NCI-H226 (cell line): ENCODE measurements at places on chromosomes 7 and 10.

DNA sequence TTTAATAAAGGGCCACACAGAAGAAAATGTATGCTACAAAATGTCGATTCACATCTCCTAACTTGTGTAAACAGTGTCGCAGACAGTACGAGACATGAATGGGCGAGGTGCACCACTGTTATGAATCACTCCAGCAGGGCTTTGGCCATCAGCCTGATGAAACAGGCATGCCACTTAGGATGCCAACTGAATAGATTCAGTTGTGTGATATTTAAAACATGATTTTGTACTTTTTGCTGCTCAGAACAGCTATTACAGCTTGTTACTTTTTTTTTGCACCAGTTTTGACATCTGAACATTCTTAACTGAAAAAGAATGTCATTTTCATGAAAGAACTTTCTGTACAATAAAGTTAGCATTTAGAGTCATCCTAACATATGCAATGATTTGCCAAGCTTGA is 138.1 kb downstream of the VTI1A start:
- no peak for DNase-seq

GRCh38 chr10:102713539-102713813 is 721 bp downstream of the ARL3 start:
- DNase-seq: no peak

- no peak for DNase-seq
Measured at GRCh38 chr7:159136442-159136841, 8.2 kb downstream of the VIPR2 start.

DNA sequence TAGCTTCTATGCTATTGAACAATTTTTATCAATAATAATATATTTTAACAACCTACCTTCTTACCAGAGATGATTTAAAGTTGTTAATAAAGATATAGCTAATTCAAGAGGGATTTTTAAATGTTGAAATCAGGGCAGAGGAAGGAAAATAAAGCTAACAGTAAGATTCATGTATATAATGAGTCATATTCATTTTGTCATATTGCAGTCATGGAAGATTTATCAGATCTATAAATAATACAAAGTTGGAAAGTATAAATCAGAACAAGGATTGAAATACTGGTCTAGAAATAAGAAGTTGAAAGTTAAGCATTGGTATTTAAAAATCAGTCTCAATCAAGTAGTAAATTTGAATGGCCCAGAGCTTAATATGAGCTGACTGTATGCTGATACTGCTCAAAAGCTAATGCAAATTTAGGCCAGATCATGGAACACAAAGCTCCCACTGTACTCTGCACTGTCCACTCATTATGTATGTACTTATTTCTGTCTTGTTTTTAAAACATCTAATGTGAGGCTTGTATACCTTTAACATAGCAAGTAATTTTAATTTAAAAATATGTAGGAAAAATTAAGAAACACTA is 196.9 kb downstream of the ZEB1 start:
- DNase-seq: no peak

GRCh38 chr7:30968294-30968693 is 4.5 kb downstream of the GHRHR start:
- DNase-seq: no peak

- DNase-seq: no peak
Measured at GRCh38 chr7:151247611-151248345, 716 bp downstream of the SMARCD3 start.

GRCh38 chr7:6246251-6246917 is 26.0 kb downstream of the CYTH3 start:
- DNase-seq: no peak

DNA sequence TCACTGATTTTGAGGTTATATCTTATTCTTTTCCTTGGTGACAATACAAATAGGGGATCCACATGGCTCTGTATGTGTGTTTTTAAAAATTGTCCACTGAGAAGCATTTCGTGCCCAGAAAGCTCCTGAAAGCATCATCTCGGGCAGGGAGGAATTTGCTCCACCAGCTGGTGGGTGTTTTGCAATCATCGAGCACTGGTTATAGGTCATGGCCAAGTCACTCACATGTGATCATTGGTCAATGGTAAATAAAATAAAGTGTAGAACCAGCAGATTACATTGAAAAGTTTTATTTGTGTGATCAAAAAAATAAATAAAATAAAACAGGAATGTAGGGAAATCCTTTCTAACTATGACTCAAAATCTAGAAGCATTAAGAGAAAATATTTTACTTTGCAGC is 23.0 kb upstream of the SNX13 start:
- DNase-seq: no peak

- DNase-seq: no peak
Measured at GRCh38 chr7:48046458-48046857, 11.1 kb downstream of the C7orf57 start.

GRCh38 chr7:277228-277627 is 12.7 kb upstream of the FOXL3 start:
- DNase-seq: no peak

- DNase-seq: peak; percentile 62
Measured at GRCh38 chr10:84348447-84348846, 20.1 kb downstream of the CCSER2 start.

GRCh38 chr10:97144297-97144696 is 41.5 kb downstream of the SLIT1 start:
- no peak for DNase-seq

DNA sequence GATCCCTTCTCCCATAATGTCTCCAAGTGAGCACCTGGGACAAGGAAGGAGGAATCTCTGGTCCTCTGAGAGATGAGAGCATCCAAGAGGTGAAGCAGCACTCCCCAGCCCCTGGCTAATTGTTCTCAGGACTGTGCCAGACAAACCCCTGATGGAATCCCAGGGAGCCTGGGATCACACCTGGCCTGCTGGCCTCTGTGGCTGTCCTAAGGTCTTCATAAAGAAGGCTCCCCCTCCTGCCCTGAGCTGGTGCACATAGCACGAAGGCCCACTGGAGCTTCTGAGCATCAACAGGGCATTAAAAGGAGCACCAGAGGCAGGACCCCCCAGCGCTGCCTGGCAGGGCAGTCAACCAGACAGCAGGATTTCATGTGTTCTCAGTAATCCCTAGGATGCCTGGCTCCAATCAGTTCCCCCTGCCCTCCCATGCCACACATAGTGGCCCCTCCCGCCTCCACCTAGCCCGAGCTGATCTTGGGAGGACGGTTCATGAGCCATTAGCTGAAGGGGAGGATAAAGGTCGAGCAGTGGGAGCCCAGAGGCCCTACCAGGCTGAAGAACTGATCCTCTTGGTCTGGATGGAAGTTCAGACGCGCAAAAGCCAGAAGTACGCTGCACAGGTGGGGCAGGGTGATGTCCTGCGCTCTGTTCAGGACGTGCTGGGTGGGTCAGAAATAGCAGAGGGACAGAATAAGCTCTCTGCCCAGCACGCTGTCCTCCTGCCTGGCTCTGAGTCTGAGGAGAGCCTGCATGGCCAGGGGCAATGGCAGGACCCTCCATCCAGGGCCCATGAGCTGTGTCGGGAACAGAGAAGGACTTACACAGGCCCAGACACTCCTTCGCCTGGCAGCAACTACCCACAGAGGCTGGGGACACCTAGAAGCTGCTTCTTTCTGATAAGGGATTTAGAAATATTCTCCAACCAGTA is 8.4 kb downstream of the TBRG4 start:
- no peak for DNase-seq

- DNase-seq: no peak
Measured at GRCh38 chr7:121419201-121420148, 23.4 kb upstream of the FAM3C start.

GRCh38 chr10:48576501-48576900 is 28.4 kb downstream of the ARHGAP22 start:
- DNase-seq: no peak

GRCh38 chr10:132551808-132552130 is 14.2 kb downstream of the INPP5A start:
- DNase-seq: no peak

- no peak for DNase-seq
Measured at GRCh38 chr10:18378766-18379165, 238.5 kb downstream of the CACNB2 start.

DNA sequence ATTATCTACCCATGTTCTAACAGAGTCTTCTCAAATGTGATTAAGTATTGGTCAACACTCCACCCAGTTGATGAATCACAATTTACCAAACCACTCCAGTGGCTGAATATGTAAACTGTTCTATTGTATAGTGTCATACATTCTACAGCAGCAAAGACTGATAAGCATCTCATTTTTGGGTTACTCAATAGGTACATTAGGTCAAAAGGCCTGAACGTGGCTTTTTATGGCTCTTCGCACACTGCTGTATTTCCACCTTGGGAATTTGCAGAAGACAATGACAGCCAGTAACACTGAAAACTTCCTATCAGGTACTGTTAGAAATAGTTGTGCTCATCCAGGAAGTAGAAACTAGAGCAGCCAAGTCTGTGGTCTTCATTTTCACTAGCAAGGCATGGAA is 166.9 kb downstream of the GLI3 start:
- peak; percentile 33 for DNase-seq

- no peak for DNase-seq
Measured at GRCh38 chr10:70352401-70353097, 29.9 kb downstream of the LRRC20 start.

- no peak for DNase-seq
Measured at GRCh38 chr7:86749741-86750665, 106.3 kb downstream of the GRM3 start.

DNA sequence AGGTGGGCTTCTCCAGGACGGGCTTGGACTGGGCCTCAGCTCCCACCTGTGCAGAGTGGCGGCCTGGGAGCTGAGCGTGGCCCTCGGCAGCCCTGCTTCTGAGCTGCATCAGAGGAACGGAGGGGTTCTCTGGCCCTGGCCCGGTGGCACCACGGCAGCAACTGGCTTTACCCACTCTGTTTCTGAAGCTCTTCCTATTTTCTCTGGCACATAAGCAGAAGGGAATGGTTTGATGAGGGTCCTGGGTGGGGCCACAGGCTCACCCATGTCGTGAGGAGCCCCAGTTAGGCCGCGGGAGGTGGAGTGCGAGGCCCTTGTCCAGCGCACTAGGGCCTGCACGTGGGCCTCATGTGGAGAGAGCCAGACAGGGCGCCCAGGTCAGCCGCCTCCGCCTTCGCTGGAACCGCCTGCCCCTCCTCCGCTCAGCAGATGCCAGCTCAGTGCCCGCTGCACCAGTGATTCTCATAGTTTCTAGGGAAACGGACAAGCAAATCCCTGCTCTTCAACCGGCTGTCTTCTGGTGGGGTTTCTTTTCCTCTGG is 284.0 kb downstream of the CELF2 start:
- DNase-seq: no peak

DNA sequence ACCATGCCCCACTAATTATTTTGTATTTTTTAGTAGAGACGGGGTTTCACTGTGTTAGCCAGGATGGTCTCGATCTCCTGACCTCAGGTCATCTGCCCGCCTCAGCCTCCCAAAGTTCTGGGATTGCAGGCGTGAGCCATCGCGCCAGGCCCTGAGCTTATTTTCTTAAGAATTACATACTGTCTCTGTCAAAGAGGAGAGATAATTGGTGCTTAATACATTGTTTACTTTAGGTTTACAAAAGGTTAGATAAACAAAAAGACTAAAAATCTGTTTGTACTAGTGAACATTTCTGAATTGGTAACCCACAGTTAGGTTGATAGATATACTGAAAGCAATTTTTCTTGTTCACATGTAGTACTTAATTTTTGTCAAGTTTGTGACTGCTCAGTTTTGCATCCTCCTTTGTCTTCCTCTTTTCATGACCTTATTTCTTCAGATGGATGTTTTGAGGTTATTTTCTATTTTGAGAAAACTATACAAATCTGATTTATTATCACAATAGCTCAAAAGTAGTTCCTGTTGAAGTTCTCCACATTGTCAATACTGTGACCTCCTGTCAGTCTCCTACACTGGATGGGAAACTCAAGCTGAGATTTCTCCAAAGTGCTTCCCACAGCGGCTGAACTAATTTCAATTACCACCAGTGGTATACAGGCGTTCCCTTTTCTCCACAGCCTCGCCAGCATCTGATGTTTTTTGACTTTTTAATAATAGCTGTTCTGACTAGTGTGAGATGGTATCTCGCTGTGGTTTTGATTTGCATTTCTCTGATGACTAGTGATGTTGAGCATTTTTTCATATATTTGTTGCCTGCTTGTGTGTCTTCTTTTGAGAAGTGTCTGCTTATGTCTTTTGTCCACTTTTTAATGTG is 22.5 kb downstream of the HHEX start:
- peak; percentile 9 for DNase-seq
